Thyroid gland (tissue), 4 donors: ENCODE measurements at places on chromosomes 7 and 10.

- DNase-seq, result no peak
Observed at GRCh38 chr10:3406556-3406955, 234.0 kb upstream of the PITRM1 start.

DNA sequence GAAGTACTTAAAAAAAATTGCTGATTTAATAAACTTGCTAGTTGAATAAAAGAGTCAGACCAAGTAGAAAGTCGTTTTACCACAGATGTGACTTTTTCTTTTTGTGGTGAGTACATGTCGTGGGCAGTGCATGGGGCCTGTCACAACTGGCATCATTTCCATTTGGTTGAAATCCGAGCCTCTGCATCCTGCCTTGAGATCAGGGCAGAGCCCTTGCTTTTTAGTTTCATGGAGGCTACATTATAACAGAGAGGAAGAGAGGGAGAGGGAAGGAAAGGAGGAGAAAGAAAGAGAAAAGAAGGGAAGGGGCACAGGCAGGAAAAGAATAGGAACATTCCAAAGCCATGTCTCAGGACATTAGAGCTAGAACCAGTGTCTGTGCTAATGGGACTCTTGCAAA, 20.4 kb upstream of the INSYN2A start:
- no peak for DNase-seq

GRCh38 chr10:124458889-124459288, 2.7 kb upstream of the LHPP start:
- no peak for DNase-seq

DNA sequence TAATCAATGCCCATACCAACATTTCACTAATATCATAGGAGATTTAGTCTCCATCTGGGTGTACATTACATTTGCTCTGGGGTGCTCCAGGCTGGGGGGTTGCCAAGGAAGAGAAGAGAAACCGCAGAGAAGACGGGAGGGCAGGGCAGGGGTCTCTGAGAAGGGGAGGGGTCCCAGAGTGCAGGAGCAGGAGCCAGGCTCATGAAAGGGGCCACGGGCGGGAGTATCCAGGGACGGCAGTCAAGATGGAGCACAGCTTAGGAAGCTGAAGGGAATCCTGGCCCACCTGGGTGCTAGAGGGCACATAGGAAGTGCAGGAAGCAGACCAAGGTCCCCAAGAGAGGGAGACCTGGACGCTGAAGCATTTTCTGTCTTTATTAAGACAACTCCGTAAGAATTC, 2.2 kb downstream of the LEP start:
- DNase-seq, result no peak
